ENCODE measurements at places on chromosomes 6 and 20. TPM values are rescaled to one million over a fixed set of nuclear protein-coding genes. Genes with fewer than 3 reads are reported as not detected.

CTCFL gene
- total RNA-seq: not detected

CRISP2 gene
- total RNA-seq: not detected

HLA-DPB1 gene
- 64.7 TPM for total RNA-seq

CGAS gene
- total RNA-seq: 2.8 TPM

BTN1A1 gene
- not detected for total RNA-seq

ARMH2 gene
- not detected for total RNA-seq

CAGE1 gene
- total RNA-seq: not detected

SLCO4A1 gene
- total RNA-seq: 8.3 TPM

CBLN4 gene
- total RNA-seq: 0.36 TPM

RANBP9 gene
- total RNA-seq: 37.5 TPM

ZNF391 gene
- total RNA-seq: 5.7 TPM

PKHD1 gene
- total RNA-seq: 0.12 TPM

PTCRA gene
- not detected for total RNA-seq

LKAAEAR1 gene
- not detected for total RNA-seq

PAK5 gene
- total RNA-seq: under 0.01 TPM

ABT1 gene
- total RNA-seq: 17.4 TPM

MUC21 gene
- not detected for total RNA-seq

GPR6 gene
- total RNA-seq: not detected

TPD52L1 gene
- total RNA-seq: 39.5 TPM

TMEM74B gene
- 0.48 TPM for total RNA-seq

RNF182 gene
- total RNA-seq: 1.1 TPM

TAGAP gene
- total RNA-seq: 1.9 TPM

RARS2 gene
- total RNA-seq: 23.6 TPM

CLVS2 gene
- not detected for total RNA-seq

Data from ovary (tissue), 10 donors.